ENCODE measurements at places on chromosomes 6 and 20.

GRCh38 chr6:168288781-168289570 is 30.6 kb downstream of the DACT2 start:
- no peak for DNase-seq

DNA sequence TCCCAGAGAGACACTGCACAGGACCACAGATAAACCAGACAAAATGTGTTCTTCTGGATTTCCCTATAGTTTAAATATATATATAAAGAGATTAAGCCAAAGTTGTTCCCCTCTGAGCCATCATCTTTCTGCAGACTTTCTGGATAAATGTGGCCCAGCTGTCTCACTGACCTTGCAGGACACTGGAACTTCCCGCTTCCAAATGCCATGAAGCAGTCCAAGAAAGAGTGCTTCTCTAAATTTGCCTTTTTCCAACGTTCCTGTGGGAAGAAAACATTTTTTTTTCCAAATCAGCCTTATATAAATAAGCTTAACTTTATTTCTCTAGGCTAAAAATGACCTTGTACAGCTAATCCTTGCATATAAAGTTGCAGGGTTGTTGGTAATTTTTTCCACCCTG is 65.7 kb downstream of the CYP39A1 start:
- no peak for DNase-seq

- DNase-seq = no peak
These were observed 242.1 kb downstream of the DLL1 start for GRCh38 chr6:170048615-170049256.

DNA sequence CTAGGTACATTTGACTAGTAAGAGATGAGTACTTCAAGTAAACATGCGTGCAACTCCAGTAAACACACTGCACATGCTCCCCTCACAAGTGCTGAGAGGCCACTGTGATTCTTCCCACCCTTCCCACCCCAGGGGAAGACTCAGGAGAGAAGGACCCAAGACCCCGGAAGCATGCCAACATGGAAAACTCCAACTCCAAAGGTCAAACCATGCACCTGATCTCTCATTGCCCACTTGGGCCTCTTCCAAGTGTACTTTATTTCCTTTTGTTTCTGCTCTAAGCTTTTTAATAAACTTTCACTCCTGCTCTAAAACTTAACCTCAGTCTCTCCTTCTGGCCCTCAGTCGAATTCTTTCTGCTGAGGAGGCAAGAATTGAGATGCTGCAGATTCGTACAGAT is 78.5 kb downstream of the CD83 start:
- no peak for DNase-seq

GRCh38 chr6:15682965-15683822 is 20.4 kb upstream of the DTNBP1 start:
- no peak for DNase-seq

GRCh38 chr20:34412453-34412852 is 49.4 kb downstream of the ITCH start:
- DNase-seq = no peak

DNA sequence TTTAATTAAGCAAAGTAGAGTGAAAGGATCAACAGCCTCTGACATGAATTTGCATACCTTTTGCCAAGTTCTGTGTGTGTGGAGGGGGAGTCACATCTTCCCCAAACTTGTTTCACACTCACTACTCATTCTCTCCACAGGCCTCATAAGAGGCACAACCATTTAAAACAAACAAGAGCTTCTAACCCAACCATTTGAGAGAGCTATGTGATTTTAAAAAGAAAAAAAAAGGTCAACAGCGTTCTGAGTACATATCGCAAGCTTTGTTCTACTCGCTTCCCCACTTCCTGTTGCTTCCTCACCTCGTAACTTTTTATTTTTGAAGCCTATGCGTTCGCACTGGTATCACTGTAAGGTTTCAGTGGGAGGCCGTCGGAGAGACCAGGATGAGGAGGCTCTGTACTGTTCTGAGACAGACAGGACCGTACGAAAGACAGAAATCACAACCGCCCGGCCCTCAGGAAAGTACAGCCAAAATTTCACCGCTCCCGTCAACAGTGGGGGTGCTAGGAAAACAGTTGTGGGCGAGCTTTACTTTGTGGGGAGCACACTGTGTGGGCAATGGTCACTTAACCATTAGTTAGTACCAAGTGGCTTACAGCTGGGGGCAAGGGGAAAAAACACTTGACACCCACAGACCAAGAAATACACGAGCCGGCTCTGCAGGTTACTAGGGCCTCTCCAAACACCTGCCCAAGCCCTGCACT is 61.3 kb downstream of the TRERF1 start:
- peak; percentile 63 for DNase-seq

GRCh38 chr20:42270539-42270938 is 652.4 kb upstream of the CHD6 start:
- no peak for DNase-seq

DNA sequence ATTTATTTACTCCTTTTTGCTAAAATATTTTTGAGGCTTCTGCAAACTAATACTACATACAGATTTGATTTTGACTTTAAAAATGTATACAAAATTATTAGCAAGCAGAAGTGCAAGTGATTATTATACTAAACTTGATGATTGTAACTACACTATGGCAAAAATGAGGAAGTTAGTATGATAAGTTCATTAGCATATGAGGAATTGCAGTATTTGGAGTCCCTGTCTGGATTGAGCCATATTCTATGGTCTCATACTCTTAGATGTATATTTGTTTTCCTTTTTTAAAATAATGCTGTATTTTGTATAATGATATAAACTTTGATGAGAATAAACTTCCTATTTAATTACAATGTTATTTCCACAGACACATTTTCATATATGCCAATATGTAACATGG is 13.9 kb downstream of the CRISP3 start:
- DNase-seq = no peak

GRCh38 chr6:25596928-25597818 is 54.8 kb upstream of the SCGN start:
- DNase-seq = no peak

DNA sequence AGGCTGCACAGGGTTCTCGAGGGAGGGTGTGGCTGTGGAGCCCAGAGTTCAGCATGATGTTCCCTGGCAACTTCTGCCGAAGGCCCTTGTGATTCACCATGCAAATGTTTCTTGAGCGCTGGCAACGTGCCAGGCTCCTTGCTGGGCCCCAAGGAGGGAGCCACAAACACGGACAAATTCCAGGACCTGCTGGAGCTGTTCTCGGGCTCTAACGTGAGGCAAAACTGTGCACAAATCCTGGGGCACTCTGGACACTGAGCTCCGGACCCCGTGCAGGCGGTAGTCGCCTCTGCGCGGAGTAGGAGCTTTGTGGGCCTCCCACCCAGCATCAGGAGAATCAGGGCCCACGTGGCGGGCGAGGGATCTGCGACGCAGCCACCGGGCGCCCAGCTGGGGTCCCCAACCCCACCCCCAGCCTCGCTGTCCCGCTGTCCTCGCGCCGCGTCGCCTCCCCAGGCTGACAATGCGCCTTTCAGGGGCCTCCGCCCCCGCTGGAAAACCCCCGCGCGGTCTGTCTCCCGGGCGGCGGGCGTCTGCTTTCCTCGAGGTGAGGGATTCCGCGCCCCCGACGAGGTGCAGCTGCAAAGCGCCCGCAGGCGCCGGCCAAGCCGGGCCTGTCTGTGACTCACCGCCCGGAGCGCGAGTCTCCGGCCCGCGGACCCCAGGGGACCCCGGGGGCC is 31.7 kb upstream of the SCUBE3 start:
- DNase-seq = no peak
